GM23338 (cell line): ENCODE measurements at places on chromosomes 6 and 20. TPM values are rescaled to one million over a fixed set of nuclear protein-coding genes. Genes with fewer than 3 reads are reported as not detected.

SULF2 gene
- total RNA-seq = 14.0 and 20.7 TPM in 2 replicates

NXT1 gene
- total RNA-seq = 30.2 and 40.5 TPM in 2 replicates

OPRM1 gene
- total RNA-seq = 0.52 TPM in 1 of 2 replicates, not detected in the other

GRCh38 chr20:542777-543368, 717 bp downstream of the CSNK2A1 start:
- H3K36me3 ChIP-seq = no peaks in the 10 kb centered on the region
- H3K27me3 ChIP-seq = peaks cover 9% of the 10 kb centered on the region; the same call in 1 of the 2 replicates
- peaks cover 38% of the 10 kb centered on the region for H3K4me1 ChIP-seq
- H3K27ac ChIP-seq = peak overlapping the region; percentile 93
- peak overlapping the region; percentile 98 for H3K4me3 ChIP-seq

GRCh38 chr6:73528897-73529296, 8.1 kb upstream of the EEF1A1 start:
- no peak overlapping the region for H3K4me3 ChIP-seq
- H3K27ac ChIP-seq = no peak overlapping the region
- DNase-seq = no peak
- H3K36me3 ChIP-seq = no peaks in the 10 kb centered on the region

DNA sequence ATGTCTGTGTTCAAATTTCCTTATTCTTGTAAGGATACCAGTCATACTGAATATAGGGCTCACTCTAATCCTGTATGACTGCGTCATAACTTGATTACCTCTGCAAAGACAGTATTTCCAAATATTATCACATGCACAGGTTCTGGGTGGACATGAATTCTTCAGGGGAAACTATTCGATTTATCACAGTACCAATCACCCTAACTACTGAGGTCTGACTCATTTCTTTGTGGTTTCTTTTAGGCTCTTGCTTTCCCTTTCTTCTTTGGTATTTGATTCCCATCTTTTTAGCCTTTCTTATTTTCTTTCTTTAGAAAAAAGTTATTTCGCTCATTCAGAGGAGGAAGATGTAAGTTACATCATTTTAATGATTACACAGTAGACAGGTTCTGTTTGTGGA, 40.3 kb upstream of the TBX18 start:
- no peaks in the 10 kb centered on the region for H3K36me3 ChIP-seq
- no peak overlapping the region for H3K27ac ChIP-seq
- no peak for DNase-seq
- no peaks in the 10 kb centered on the region for H3K4me1 ChIP-seq
